ENCODE measurements at places on chromosomes 13 and 19.

- no peak for DNase-seq
Measured at GRCh38 chr13:112012016-112012704, 54.8 kb upstream of the SOX1 start.

- no peak for DNase-seq
Measured at GRCh38 chr13:32216281-32216680, 98.9 kb downstream of the ZAR1L start.

GRCh38 chr19:46279177-46279576 is 17.7 kb upstream of the HIF3A start:
- DNase-seq = no peak

DNA sequence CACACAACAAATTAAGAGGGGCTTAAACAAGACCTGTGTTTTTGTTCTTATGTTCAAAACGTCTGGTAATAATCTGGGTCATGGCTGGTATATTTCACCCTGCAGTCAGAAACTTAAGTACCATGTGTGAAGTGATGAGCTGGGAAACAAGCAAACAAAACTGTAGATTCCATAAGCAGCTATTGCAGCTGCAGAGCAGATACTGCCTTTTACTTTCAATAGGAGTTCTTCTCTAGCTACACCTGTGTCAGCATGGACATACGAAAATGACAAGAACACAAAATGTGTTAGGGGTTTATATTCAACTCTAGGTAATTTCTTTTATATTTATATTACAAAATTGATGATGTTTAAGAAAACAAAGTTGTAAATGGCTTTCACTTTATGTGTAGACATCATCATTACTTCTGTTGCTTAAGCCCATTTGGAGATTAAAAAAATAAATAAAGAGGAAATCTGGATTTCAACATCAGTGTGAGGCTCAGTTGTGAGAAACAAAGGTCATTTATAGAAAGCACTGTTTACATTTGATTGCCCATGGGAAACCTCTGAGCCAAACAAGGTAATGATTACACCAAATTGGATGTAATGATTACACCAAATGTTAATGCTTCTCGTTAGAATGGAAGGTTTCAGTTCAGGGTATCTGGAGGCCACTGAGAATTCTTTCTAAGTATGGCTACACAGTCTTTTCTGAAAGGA is 451.0 kb upstream of the SLC10A2 start:
- DNase-seq = no peak

- no peak for DNase-seq
Measured at GRCh38 chr13:98468361-98468760, 108.5 kb downstream of the STK24 start.

- DNase-seq = no peak
Measured at GRCh38 chr13:34361560-34361959, 543.6 kb downstream of the RFC3 start.

DNA sequence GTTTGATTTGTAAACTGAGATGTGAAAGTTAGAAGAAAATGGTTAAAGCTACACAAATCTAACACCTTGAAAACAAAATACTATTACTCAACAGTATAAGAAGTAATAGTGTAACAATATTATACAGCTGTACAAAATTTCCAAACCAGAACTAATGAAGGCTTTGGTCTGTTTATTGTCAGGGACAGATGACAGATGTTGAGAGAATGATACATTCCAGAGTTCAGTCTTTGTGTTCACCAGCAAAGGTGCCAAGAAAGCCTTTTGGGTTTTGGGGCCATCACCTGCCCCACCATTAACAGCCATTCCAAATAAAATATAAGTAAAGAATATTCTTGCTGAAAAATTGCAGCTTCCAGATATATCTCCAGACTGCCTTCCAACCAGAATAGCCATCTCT is 439.3 kb downstream of the PCDH20 start:
- DNase-seq = no peak

GRCh38 chr13:102769679-102770078 is 3.9 kb downstream of the TEX30 start:
- DNase-seq = no peak

DNA sequence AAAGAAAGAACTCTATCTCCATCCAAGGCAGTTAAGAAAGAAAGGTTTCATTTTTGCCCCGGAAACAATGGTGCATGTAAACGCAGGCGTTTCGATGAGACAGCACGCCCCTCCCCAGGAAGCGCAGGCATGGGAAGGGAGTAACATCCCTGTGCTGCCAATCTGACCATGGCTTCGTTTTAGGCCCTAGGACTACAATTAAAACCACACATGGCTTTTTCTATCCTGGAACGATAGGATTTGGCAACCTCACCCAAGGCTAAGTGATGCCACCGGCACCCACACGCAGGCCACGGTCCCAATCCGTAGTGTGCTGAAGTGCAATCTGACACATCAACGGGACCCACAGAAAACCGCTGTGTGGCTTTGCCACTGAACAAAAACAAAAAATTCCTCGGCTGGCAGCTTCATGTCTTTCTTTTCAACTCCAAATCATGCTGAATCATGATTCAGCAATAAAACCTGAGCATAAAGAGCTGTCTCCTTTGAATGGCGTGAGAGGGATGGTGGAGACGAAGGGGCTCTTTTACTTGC is 24.2 kb downstream of the RANBP3 start:
- no peak for DNase-seq

- DNase-seq = no peak
Measured at GRCh38 chr13:91167706-91168385, 179.6 kb upstream of the MIR17HG start.

DNA sequence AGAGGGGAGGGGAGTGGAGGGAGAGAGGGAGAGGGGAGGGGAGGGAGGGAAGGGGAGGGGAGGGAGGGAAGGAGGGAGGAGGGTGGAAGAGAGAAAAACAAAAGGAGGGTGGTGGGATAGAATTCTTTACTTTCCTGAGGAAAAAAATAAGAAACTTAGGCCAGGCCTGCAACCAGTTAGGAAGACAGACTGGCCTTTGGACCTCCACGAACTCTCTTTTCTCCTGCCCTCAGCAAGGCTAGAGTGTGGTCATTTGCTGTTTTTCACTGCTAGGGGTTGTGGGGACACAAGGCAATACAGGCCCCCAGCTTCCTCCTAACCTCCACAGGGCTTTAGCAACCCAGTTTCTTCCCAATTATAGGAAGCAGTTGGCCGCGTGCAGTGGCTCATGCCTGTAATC is 4.2 kb downstream of the CCDC8 start:
- DNase-seq = no peak

DNA sequence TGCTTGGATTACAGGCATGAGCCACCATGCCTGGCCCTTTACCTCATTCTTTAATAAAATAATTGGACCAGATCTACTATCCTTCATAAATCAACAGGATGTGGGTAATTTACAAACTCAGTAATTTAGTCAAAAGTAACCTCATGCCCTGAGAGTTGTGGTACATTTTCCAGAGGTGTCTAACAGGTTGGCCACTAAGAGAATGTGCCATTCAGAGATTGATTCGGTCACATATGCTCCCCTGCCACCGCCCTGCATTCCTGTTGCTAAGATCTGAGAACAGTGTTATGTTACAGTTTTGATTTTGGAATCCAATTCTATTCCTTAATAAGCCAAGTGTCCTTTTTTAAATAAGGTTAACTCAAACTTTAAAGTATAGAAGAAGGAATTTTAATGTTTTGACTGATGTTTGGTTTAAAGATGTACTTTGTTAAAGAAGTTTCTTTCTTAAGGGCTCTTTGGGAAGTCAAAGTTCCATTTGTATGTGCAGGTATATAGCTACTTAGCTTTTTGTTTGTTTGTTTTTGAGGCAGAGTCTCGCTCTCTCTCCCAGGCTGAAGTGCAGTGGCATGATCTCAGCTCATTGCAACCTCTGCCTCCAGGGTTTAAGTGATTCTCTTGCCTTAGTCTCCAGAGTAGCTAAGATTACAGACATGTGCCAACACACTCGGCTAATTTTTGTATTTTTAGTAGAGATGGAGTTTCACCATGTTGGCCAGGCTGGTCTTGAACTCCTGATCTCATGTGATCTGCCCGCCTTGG is 29.2 kb downstream of the PHF11 start:
- DNase-seq = no peak

DNA sequence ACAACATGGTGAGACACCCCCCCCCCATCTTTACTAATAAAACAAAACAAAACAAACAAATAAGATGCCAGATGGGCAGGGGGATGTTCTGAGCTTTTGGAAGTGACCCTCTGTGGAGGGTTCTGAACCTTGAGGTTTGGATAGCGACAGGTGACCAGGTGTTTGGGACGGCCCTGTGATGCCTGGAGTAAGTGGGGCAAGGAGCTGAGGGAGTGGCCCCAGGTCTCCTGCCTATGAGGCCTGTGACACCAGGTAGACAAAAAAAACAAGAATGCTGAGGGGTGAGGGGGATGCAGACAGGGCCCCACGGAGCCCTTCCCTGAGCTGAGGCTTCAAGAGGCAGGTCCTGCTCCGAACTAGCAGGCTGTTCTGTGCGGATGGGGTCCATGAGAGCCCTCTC is 9.2 kb downstream of the ADGRE2 start:
- DNase-seq = no peak

- no peak for DNase-seq
Measured at GRCh38 chr13:43797869-43798268, 11.1 kb upstream of the ENOX1 start.

DNA sequence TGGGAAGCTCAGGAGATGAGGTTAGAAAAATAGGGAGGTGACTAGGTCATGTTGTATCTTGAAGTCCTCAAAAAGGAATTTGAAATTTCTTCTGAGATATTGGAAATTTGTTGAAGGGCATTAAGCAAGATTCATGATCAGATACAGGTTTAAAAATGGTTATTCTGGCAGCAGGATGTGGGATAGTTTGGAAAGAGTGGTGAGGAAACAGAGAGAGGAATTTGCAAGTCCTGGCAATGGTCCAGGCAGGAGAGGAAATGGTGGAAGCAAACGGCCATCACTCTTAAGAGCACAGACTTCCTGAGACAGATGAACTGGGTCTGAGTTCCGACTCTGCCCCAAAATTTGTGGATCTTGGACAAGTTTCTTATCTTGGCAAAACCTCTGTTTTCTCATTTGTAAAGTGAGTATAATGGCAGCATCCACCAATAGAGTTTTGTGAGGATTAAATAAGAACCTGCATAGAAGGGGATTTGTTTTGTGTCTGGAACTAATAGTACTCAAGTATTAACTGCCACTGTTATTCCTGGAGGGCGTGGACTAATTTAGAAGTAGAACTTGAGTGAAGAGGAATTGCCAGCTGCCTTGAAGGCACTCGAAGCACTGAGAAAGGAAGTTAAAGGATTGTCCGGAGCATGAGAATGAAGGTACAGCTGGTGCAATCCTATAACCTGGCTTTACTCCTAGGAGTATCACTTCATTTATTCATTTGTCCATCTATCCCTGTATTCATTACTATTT is 99.6 kb downstream of the CCNA1 start:
- no peak for DNase-seq

- DNase-seq = no peak
Measured at GRCh38 chr13:76216729-76217128, 580.6 kb downstream of the LMO7 start.

GRCh38 chr19:8233370-8233769 is 24.2 kb downstream of the CERS4 start:
- no peak for DNase-seq

GRCh38 chr13:44259045-44260027 is 114.3 kb upstream of the SERP2 start:
- peak; percentile 3 for DNase-seq

DNA sequence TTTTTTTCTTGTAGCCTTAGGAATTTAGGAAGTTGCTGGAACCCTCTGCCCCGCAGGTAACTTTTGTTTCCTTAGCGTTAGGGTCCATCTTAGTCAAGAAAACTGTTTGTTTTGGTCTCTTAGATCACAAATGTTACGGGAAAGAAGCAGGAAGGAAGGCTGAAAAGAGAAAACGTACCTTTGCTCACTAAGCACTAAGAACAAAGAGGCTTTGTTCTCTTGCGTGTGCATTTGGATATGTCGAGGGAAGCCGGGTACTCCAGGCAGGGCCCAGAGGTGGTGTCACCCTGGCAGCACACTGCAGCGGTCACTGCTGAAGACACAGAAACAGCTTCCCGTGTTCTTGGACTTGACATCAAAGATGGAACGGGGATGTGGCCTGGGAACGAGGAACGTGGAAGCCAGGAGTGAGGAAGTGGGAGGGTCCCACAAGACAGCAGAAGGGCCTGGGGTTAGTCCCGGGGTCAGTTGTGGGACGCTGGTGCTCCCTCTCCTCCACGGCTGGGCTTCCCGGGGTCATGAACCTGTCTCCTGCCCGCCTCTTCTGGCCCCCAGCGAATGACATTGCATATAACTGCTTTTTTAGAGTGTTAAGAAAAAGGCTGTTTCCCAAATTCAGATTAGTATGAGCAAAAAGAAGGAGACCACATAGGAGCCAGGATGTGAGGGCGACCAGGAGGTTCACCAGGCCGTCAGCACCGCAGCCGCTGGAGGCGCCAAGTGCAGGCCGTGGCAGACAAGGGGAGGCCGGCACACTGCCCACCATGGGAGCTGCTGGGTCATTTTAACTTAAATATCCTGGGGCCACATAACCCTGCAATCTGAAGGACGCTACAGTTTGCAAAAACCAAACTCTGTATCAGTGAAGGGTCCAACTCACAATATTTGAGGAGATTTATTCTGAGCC is 31.6 kb downstream of the ATP11A start:
- peak; percentile 37 for DNase-seq

DNA sequence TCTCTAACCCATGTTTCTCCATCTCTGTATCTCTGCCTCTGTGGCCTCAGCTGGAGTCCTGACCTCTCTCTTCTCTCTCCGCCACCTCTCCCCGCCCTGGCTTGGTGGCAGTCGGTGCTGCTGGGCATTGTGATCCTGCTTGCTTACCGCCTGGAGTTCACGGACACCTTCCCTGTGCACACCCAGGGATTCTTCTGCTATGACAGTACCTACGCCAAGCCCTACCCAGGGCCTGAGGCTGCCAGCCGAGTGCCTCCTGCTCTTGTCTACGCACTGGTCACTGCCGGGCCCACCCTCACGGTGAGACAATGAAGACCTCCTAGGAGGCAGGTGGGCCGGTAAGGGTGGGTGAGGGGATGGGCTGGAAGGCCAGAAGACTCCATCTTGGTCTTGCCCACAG is 4.2 kb downstream of the PLPPR2 start:
- DNase-seq = no peak

- DNase-seq = no peak
Measured at GRCh38 chr13:20405691-20406090, 120.0 kb downstream of the CRYL1 start.

- DNase-seq = no peak
Measured at GRCh38 chr19:31275068-31275334, 74.2 kb downstream of the TSHZ3 start.

DNA sequence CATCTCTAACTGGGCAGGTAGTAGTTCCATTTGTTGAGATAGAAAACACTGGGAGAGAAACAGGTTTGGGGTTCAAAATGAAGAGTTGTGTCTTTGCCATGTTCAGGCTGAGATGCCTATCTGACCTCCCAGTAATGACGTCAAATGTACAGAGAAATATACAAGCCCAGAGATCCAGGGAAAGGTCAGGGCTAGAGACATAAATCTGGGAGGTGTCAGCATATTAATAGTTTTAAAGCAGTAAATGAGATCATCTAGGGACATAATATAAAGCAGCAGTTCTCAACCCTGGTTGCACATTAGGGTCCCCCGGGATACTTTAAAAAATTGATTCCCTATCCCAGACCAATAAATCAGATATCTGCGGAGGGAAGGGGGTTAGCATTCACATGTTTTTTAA is 501.5 kb downstream of the UQCRFS1 start:
- no peak for DNase-seq

GRCh38 chr19:34148658-34149185 is 23.6 kb upstream of the LSM14A start:
- DNase-seq = no peak

- DNase-seq = no peak
Measured at GRCh38 chr13:47437406-47437805, 540.6 kb upstream of the HTR2A start.
